Sigmoid colon (tissue), 7 donors: ENCODE measurements at places on chromosomes 5 and 9.

DNA sequence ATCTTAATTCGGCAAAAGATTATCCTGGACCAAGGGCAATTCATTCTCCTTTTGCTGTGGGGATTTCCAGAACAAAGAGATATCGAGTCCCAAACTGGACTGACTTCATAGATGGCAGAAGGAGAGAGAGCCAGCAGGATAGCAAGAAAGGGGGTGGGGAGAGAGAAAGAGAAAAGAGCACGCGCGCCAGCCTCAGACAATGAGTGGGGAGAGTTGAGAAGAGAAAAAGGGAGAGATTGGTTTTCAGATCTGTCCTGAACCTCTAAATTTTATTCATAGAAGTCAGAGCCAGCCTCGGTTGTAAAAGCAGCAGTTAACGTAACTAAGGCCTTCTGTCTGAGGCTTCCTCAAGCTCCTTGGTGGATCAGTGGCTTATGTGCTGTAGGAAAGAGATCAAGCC lies 55.3 kb upstream of the ALDH1B1 start:
- DNase-seq = no peak

DNA sequence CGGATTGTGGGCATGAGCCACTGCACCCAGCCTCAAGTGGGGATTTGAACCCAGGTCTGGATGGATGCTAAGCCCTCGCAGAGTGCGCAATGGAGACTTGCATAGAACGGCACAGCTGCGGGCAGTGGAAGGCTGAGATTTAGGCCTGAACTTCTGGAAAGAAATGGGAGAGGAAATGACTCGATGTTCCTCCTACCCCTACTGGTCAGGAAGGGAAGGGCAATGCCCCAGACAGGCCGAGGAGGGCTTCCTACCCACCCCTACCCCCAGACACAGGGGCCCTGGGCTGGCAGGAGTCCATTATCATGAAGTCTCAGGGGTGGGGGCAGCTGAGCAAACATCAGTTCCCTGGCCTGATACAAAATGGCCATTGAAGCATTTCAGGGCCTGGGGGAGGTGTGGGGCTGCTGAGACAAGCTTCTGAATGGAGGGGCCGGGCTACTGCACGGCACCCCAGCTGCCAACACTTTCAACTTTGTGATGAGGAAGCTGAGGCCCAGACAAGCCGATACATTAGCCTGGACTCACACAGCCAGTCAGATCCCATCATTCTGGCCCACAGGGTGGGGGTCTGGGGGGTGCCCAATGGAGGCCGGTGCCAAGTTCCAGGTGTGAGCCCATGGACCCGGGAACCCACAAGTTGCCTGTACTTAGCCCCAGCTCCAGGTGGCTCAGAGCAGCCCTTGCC lies 13.5 kb upstream of the WDR38 start:
- DNase-seq = no peak

DNA sequence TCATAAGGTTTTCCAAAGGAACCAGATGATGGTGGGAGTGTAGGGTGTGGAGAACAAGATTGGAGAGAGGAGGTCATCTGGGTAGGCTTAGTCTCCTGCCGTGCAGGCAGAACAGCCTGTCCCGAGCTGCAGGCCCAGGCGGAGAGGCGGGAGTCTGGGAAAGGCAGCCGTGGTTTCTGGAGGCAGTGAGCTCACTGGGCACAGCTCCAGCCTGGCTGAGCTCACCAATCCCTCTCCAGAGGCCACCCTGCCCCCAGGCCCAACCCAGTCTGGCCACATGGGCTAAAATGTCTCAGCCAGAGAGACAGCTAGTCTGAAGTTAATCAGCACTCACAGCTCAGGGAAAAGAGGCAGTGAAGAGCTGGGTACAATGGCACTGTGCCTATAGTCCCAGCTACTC lies 12.3 kb downstream of the P4HA2 start:
- DNase-seq = peak; percentile 99

DNA sequence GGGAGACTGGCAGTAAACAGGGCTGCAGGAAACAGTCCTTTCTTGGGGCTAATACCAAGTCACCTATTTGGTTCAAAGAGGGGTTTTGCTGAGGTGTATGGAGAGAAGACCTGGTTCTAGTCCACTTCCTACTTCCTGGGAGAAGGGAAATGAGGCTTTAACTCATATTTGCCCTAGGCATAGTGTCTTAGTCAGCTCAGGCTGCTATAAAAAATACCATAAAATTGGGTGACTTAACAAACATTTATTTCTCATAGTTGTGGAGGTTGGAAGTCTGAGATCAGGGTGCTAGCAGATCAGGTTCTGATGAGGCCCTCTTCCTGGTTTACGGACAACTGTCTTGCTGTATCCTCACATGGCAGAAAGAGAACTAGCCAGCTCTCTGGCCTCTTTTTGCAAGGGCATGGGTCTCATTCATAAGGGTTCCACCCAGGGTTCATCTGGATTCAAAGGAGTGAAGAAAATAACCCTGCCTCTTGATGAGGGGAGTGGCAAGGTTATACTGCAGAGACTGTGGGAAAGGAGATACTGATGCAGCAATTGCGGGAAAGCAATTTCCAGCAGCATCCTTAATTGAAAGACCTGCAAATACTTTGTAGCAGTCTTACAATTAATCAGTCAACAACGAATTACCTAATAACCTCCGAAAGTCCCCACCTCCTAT lies 40.5 kb downstream of the ANKDD1B start:
- DNase-seq = no peak

DNA sequence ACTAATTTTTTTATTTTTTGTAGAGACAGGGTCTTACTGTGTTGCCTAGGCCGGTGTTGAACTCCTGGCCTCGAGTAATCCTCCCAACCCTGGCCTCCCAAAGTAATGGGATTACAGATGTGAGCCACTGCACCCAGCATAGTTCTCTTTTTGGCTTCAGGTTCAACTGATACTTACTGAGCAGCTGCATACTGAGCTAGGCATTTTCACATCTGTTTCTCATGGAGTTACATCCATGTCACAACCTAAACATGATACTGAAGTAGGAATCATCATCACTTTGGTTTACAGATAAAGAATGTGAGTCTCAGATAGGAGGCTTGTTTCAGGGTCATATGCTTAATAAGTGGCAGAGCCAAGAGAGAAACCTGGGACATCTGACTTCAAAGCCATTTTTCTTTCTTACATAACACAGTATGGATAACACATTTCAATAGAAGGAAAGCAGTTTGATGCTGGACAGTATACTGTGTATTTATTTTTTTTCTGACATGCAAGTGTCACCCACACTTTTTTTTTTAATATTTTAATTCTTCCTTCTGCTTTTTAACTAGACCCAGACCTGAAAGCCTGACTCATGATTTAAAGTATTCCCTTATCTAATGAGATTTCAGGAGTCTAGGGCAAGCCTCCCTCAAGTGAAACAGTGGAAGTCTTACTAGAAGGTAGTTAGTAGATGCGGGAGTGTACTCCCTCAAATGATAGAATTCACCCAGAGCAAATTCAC lies 90.8 kb downstream of the HACD4 start:
- no peak for DNase-seq

- DNase-seq = no peak
These were observed 48.4 kb downstream of the NDUFAF2 start for GRCh38 chr5:60993425-60993824.

GRCh38 chr9:95017062-95017461 lies 290.6 kb downstream of the AOPEP start:
- DNase-seq = no peak

DNA sequence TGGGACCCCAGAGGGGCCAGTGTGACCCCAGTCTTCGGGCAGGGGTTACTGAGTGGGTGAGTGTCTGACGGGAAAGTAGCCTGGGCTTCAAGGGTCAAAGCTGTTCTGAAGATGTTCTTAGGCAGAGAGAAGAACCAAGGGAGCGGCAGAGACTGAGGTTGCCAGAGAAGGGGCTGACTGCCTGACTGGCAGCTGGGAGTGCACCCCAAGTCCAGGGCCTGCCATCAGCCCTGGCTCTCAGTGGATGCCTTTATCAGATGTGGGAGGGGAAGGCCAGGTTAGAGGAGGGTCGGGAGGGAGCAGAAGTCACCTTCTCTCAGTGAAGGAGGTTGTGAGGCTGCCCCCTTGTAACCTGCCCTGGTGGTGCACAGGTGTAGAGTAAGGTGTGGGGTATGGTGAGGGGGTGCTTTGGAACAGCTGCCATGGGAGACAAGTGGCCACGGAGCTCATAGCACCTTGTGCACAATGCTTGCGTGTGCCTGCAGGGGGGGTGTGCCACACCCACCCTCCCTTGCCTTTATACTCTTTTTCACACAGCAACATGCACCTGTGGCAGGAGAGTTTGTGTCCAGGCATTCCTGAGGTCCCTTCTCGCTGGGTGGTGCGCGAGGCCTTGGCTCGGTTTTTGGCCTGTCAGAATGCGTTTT lies 18.9 kb downstream of the RALGPS1 start:
- DNase-seq = no peak

DNA sequence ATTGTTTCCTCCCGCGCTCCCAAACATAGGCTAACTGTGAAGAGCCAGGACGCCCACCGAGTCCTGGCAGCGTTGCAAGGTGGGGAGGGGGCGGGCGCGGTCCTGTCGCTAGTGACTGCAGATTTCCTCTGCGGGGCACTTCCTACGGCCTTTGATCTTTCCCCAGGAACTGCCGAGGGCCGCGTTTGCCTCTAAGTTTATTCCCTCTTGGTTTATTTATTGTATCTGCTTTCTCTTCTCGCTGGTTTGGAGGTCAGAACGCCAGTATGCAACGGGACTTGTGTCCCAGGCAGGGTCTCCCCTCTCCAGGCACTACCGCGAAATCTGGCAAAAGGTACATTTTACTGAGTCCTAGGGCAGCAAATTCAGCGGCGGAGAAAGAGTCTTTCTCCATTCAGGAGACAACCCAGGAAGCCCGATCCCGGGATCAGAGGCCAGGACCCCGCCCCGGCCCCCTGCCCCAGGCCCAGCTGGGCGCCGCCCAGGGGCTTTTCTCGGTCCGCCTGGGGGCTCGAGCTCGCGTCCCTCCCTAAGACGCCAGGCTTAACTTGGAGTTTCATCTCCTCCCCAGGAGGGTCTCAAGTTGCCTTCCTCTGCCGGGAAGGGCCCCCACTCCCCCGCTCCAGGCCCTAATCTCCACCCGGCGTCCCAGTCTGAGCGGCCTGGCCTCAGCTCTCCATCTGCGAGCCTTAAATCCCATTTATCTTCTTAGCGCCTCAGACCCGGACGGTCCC lies 884 bp upstream of the EGFLAM start:
- no peak for DNase-seq

DNA sequence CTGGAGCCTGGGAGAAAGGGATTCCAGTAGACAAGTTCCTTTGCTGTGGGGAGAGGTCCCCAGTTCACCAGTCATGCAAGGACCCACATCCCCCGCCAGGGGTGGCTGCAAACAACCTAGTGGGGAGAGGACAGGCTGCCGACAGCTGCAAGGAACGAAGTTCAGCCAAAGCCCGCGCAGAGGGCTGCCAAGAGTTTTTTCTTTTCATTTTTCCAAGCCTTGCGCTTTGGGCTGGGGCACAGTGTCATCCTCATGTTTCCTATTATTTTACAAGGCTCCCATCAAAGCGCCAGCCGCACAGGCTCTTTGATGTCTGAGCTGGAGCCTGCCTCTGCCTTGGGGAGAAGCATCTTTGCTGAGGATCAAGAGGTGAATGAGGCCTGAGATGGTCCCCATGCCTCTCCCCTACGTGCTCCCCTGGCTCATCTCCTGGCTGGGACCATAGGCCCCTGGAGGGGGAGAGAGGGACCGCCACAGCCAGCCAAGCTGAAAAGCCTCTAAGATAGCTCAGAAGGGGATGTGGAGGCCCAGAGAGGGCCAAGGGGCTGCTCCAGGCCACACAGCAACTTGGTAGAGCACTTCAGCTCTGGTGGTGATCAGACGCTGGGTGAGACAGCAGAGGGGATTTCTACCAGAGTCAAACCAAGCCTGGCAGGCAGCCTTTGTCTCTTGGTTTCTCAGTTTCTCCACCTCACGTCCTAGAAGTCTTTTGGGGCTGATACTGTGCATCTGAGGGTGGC lies 50.4 kb upstream of the SYNPO start:
- peak; percentile 92 for DNase-seq

DNA sequence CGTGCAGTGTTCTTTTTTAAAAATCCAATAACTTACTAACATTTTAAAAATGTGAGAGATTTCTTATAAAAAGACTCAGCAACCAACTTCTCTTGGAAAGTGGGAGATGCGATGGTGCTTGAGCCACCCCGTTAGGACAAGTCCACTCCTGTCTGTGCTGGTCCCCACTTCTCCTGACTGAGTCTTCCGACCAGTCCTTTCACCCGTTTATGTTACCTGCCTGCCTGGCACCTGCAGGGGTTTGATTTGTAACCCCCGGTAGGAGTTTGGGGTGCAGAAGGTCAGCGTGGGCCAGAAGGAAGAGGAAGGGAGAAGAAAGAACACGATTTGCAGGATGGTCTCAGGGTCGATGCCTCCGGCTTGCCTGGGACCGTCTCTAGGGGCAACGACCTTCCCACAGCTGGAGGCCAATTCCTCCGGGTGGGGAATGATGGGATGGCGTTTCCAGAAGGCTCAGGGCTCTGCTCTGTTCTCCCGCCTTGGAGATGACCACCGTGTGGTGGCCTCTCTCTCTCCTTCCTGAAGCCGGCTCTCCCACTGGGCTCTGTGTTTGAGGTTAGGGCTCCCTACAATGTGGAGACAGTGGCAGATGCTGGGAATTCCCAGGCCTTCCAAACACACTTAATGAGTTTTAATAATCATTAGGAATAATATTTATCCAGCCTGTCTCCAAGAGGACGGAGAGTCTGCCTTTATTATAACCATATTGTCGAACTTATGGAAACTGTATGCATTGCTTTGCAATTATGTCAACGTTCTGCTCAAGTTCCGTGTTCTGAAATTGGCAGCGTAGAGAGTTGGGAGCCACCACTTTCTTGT lies 14.8 kb downstream of the COL27A1 start:
- DNase-seq = no peak

DNA sequence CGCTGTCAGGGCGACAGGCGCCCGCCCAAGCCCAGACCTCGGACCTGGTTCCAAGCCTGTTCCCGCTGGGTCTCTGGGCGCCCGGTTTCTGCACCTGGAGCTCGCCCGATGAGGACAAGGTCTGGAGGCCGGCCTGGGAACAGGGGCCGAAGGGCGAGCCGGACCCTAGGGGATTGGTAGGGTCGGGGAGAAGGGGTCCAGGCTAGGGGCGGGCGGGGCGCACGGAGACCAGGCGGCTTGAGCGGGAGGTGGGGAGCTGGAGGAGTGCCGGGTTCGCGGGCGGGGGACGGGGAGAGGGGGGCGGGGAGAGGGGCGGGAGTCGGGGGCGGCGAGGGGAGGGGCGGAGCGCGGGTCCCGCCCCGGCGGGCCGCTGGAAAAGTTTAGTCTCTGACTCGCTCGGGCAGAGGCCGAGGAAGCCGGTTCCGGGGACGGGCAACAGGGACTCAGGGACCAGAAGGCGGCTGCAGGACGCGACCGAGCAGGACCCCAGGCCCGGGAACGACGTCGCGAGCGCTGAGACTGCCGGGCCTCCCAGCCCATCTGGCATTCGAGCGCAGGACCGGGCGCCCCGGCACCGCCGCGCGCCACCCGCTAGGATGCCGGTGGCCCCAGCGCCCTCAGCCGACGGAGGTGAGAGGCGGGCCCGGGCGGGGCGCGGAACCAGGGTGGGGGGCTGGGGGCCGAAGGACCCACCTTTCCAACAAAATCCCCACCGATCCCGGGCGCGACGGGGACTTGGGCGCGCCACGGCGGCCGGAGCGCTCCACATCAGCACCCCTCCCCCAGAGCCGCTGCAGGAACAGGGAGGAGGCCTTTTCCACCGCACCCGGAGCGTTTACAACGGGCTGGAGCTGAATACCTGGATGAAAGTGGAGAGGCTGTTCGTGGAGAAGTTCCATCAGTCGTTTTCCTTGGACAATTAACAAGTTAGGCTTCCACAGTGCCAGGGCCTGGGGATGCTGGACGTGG lies at the start of gene S1PR3:
S1PR3 (plus strand) TSS at position 403 of the 969 bp plus-strand sequence. CDS start 9,733 bp downstream, outside the sequence.
- peak; percentile 83 for DNase-seq
